ENCODE measurements at places on chromosomes 16 and 17.
A peak's percentile ranks its signal among the peaks of the same experiment; 100 is the strongest.

GRCh38 chr16:78415013-78415412 lies 315.6 kb downstream of the WWOX start:
- DNase-seq = no peak

GRCh38 chr17:50214976-50215760 lies 13.7 kb upstream of the COL1A1 start:
- no peak for DNase-seq

GRCh38 chr17:35765756-35766488 lies 5.2 kb downstream of the C17orf50 start:
- DNase-seq = no peak

GRCh38 chr17:42891539-42892152 lies 9.0 kb upstream of the G6PC1 start:
- DNase-seq = no peak

- DNase-seq = peak; percentile 90
Observed at GRCh38 chr17:68383443-68384321, 73.6 kb downstream of the WIPI1 start.

GRCh38 chr16:67108489-67108888 lies 1.3 kb upstream of the PHAF1 start:
- DNase-seq = no peak
